Left kidney (tissue), 8 donors: ENCODE measurements at places on chromosomes 5 and 9. TPM values are rescaled to one million over a fixed set of nuclear protein-coding genes. Genes with fewer than 3 reads are reported as not detected.

The PCDHGA9 gene
- 6.5 TPM for polyA plus RNA-seq

The GABRA1 gene
- polyA plus RNA-seq = 0.20 TPM

The BOD1 gene
- 123 TPM for polyA plus RNA-seq

The SIT1 gene
- 0.32 TPM for polyA plus RNA-seq

The TAF11L13 gene
- not detected for polyA plus RNA-seq
